ENCODE measurements at places on chromosomes 13 and 19. TPM values are rescaled to one million over a fixed set of nuclear protein-coding genes. Genes with fewer than 3 reads are reported as not detected.

The ZNF497 gene
- 0.51 TPM for total RNA-seq

The LHB gene
- not detected for total RNA-seq

The CACNG6 gene
- not detected for total RNA-seq

The OR7D2 gene
- total RNA-seq: not detected

The TMEM238 gene
- not detected for total RNA-seq

The OR10H3 gene
- total RNA-seq: not detected

The EFNA2 gene
- not detected for total RNA-seq

The TTYH1 gene
- total RNA-seq: not detected

The LACC1 gene
- 15.0 TPM for total RNA-seq

The DNAAF3 gene
- 0.88 TPM for total RNA-seq

The SHISA2 gene
- 0.82 TPM for total RNA-seq

The TMPRSS9 gene
- total RNA-seq: not detected

The FUT1 gene
- 2.9 TPM for total RNA-seq

The EDDM13 gene
- total RNA-seq: not detected

The LILRB1 gene
- total RNA-seq: 2.4 TPM

The LIN37 gene
- 7.5 TPM for total RNA-seq

The FGF22 gene
- 1.3 TPM for total RNA-seq

The PSG2 gene
- total RNA-seq: not detected

The LRG1 gene
- 1.4 TPM for total RNA-seq

The ANKLE1 gene
- 0.22 TPM for total RNA-seq

The CYP2F1 gene
- total RNA-seq: not detected

The SPTBN4 gene
- 1.4 TPM for total RNA-seq

The ELANE gene
- not detected for total RNA-seq

The THSD8 gene
- total RNA-seq: not detected

The AMER2 gene
- total RNA-seq: not detected

The GPR12 gene
- total RNA-seq: 0.16 TPM

The LRRC4B gene
- total RNA-seq: 0.22 TPM

The ZNF471 gene
- 3.7 TPM for total RNA-seq

The CABP5 gene
- not detected for total RNA-seq

The FRY gene
- total RNA-seq: 48.4 TPM

The MAP2K2 gene
- 62.2 TPM for total RNA-seq

The MAP1S gene
- total RNA-seq: 14.1 TPM

The DAND5 gene
- not detected for total RNA-seq

The KL gene
- total RNA-seq: 11.9 TPM

The OPA3 gene
- total RNA-seq: 2.7 TPM

The KLK11 gene
- not detected for total RNA-seq

The GNG7 gene
- 0.44 TPM for total RNA-seq

The LGALS7 gene
- not detected for total RNA-seq

The FXYD7 gene
- not detected for total RNA-seq

The MISP3 gene
- total RNA-seq: not detected

The CPAMD8 gene
- 3.7 TPM for total RNA-seq

The RFX2 gene
- 8.8 TPM for total RNA-seq

The AP2A1 gene
- 54.1 TPM for total RNA-seq

The CYP4F11 gene
- not detected for total RNA-seq

The NOVA2 gene
- total RNA-seq: 0.68 TPM

The FAM124A gene
- total RNA-seq: 8.1 TPM

Data from subcutaneous adipose tissue (tissue), 4 donors.